ENCODE measurements at places on chromosomes 5 and 9.

DNA sequence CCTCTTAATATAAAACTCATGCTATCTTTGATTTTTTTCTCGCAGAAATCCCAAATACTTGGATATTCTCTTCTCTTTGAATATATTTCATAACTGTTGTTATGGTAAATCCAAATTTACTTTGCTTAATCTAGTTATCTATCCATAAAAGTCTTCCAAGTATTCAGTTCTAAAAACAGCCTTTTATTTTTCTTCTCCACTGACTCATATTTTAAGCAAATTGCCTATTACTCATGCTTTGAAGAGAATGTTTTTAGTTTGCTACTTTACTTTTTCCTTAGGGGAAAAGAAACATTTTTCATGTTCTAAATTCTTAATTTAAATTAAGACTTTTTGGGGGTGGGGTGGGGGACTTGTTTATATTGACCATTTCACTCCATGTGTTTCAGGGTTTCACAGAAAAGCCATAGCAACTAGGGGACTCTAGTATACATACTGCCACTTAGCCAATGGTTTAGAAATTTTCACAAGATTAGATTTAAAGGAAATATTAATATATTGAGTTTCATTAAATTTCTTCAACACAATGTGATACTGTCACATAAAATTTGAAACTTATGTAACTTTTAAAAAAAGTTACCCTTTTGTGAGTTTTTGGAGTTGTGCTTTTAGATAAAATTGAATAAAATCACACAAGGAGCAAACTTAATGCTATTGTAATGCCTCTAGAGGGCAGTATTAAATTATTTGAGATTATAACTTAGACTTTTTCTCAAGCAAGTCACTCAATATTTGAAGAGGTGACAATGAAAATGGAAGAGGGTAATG is 545.8 kb upstream of the ARRDC3 start:
- no peak for DNase-seq

- no peak for DNase-seq
Measured at GRCh38 chr9:119298076-119298853, 71.0 kb downstream of the BRINP1 start.

DNA sequence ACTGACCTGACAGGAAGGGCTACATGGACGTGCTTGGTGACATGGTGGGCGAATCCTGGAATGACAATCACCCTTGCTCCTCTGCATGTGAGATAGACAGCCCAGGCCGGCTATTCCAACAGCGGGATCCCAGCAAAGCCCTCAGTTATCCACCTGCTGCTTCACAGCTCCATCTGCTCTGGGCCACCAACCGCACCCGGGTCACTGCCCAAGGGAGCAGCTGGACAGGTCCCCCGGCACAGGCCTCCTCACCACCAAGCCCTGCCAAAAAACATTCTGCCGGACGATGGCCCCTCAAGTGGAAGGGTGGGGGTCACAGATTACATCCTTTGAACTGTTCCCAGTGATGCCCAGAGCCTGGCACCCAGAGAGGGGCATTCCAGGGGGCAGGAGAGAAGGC is 39.6 kb downstream of the STK10 start:
- no peak for DNase-seq

DNA sequence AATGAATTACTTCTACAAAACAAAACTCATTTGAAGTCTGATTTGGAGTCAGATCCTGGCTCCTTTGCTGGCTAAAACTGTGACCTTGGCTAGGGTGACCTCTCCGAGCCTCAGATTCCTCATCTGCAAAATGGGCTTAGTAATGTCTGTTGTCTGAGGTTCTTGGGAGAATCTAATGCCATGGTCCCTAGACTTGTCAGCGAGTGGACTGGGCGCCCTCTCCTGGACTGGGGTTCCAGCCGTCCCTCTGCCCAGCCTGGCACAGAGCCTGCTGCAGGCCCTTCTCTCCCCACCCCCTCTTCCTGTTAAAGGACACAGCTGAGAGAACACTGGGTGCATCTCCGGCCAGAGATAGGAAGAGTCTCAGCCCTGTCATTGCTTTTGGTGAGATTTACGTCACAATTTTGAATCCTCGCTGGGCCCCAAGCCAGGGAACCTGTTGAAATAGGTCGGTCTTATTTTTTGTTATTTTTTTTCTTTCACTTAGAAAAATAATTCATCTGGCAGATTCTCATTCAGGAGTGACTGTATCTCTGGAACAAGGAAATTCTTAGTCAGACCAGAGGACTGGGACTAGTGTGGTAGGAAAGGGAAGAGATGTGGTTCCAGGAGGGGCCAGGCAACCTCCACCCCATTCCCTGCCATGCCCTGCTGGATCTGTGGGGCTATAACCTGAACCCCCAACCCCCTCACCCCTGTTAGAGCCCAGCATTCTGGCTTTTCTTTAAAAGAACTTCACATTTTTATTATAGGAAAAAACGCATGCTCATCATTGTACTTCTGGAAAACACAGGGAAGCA is 48.2 kb upstream of the RPL26L1 start:
- DNase-seq, result no peak

- DNase-seq, result no peak
Measured at GRCh38 chr9:18255747-18256146, 218.2 kb upstream of the ADAMTSL1 start.

GRCh38 chr5:130689831-130690230 is 475.2 kb downstream of the HINT1 start:
- no peak for DNase-seq

GRCh38 chr5:140024928-140025327 is 18.2 kb downstream of the NRG2 start:
- DNase-seq, result no peak

- DNase-seq, result no peak
Measured at GRCh38 chr5:160475864-160476438, 54.3 kb downstream of the PTTG1 start.

GRCh38 chr5:643351-643801 is 31.2 kb downstream of the CEP72 start:
- DNase-seq, result no peak

GRCh38 chr5:177430140-177430951 is 3.9 kb downstream of the GRK6 start:
- no peak for DNase-seq

DNA sequence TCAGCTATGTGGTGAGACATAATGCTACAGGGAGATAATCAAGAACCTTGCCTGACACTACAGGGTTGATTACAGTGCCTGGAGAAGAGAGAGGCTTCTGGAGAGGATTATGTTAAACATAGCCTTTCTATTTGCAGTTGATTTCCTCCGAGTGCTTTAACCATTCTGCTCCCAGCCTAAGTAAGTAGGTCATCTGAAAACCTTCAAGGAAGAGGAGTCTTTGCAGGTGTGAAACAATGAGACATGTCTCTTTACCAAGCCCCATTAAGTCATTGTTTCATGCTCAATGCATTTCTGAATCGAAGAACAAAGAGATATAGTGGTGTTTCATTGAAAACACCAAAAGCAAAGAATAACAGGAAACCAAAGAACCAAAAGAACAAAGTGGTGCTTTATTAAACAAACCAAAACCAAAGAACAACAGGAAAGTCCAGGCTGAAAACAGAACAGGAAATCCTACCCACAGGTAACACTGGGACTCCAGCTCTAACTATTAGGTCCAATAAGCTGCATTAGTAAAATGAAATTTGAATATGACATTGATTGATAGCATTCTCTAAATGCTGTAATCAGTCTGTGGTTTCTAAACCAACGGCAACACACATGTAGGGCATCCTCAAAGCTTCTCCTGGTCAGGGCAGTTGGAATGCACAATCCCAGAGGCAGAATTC is 113.3 kb upstream of the SPATA31D4 start:
- DNase-seq, result no peak

DNA sequence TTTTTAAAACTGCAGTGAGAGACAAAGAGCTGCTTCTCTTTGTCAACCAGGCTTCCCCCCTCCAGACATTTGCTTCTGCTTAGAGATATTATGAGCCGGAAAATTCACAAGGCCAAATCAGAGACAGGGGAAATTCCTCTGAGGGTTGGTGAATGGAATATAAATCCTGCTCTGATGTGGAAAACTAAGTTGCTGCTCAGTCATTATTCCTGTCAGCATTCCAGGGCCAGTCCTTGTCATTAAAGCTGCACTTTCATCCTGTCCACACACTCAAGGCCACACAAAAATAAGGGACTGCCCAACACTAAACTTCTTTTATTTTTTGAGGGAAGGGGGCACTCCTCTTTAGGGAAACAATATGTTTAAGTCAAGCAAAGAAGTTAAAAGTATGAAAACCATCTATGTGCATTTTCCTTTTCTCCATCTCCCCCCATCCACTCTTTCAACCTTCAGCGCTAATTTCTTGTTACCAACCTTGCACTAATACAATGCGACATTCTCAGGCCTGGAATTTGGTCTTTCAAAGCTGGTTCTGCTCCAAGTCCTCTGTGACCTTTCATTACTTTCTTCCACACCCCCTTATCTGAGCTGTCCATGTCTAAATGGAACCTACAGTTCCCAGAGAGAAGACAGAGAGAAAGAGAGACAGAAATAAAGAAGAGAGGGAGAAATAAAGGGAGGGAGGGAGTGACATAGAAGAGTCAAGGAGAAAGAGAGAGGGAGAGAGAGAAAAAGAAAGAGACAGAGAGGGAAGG is 118.9 kb upstream of the S1PR3 start:
- no peak for DNase-seq

- DNase-seq, result no peak
Measured at GRCh38 chr5:94856257-94856800, 237.9 kb downstream of the SLF1 start.

Measured in BJ (cell line).